Large intestine (tissue), 12 donors: ENCODE measurements at places on chromosomes 11 and 22.

DNA sequence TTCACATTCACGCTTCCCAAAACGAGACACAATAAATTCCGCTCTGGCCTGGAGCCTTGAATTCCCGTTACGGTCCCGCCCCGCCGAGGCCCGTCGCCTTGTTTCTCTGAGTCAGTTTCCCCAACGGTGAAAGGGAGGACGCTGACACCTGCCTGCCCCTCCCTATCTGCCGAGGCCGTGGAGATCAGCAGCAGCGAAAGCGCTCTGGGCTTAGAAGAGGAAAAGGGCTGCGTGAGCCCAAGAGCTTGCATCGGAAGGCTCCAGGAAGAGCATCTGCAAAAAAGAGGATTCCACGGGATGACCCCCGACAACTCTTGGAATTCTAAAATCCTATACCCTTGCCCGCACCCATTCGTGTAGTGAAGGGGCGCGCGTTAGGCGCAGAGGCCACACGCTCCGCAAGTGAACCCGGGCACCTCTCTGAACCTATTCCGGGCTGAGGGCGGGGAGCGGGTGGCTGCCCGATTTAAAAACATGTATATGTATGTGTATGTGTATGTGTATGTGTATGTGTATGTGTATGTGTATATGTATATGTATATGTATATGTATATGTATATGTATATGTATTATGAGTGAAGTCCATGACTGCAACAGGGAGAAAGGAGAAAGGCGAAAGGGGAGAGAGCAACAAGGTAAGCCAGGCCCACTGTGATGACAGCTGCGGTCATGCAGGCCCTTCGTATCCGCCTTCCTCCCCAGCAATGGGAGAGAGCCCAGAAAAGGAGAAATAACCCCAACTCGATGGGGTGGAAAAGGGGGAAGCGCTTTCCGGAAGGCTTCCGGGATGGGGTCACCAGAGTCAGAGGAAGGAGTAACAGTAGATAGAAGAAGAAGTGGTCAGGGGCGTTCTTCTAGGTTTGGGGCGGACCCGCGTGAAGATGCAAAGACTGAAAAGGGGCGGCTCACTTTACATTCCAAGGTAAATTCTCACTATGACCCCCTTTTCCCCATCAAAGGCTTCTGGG, 948 bp upstream of the MRTFA start:
- DNase-seq: no peak

GRCh38 chr11:93573184-93573583, 30.0 kb upstream of the SMCO4 start:
- no peak for DNase-seq

DNA sequence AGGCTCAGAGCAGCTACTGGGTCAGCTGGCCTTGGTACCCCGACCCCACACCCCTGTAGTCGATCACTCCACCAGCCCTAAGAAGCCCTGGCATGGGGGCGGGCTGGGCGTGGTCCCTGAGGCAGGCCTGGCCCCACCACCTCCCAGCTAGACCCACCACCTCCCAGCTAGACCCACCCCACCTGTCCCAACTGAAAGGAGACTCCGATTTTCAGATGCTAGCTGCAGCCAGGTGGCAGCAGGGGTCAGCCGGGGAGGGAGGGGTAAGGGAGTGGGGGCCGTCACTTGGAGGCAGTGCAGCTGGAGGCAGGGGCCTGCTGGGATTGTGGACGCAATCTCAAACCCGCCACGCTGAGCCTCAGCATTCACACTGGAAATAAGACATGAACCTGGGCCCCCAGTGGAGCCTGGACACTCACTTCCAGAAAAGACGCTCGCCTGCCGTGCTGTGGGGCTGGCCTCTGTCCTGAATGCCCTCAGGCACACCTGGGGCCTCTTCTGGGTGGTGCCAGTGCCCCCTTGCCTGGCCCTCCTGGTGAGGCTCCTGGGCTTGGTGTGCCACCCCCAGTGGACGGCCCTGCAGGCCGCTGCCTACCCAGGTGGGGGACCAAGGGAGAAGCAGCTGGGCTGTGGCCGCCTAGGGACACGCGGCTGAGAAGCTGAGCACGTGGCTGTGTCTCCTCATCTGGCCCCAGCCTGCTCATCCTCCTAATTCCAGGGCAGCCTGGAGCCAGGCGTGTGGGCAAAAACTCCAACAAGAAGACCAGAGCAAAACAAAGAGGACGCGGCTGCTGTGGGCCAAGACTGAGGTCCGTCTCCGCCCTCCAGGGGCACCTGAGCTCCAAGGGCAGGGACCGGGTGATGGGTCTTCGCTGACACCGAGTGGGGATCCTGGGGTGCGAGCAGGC, 26.7 kb downstream of the OSBPL5 start:
- no peak for DNase-seq

DNA sequence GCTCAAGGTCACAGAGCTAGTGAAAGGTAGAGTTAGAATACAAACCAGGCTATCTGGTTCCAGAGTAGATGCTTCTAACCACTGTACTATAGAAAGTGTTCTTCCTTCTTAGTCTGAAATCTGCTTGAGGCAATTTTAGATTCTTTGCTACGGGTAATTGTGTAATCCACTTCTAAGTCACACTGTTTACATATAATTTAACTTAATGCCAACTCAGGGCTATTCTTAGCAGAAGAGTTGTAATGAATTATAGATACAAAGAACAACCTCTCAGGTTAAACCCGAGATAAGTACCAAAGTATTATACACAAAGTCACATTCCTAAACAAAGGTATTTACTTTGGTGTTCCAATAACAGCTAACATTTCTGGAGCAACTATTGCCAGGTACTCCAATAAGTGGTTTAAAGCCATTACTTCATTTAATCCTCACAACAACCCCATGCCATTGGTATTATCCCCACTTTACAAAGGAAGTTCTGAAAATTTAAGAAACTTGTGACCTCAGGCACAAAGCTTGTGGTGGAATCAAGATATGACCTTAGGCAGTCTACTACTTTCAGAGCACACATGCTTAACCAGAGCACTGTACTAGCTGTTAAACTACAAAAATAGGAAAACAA, 31.1 kb upstream of the DDI1 start:
- no peak for DNase-seq

GRCh38 chr22:37276776-37277175, 5.5 kb upstream of the CYTH4 start:
- no peak for DNase-seq

GRCh38 chr11:47979378-47980087, 826 bp upstream of the PTPRJ start:
- DNase-seq: peak; percentile 72

DNA sequence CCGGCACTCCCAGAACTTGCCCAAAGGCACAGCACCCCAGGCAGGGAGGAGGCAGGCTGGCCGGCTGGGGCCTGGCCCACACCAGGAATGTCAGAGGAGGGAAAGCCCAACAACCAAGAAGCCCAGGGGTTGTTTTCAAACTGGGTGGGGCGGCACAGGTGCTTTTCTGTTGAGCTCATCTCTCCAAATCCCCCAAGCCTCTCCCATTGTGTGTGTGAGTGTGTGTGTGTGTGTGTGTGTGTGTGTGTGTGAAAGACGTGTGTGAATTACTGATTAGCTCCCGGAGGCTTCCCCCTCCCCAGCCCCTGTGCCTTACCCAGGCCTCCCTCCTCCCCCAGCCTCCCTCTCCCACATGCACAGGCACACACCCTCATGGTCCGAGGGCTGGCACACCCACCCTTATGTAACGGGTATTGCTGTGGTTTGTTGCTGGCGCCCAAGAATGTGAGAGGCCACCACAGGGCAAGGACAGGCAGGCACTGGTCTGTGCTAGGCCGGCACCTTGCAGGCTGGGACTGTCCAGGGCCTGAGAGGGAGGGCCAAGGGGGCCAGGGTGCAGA, 15.9 kb downstream of the TRIM29 start:
- no peak for DNase-seq
